ENCODE measurements at places on chromosomes 12 and 14. TPM values are rescaled to one million over a fixed set of nuclear protein-coding genes. Genes with fewer than 3 reads are reported as not detected.

Gene ACSS3
- 22.3 TPM for total RNA-seq

Gene INHBC
- total RNA-seq = not detected

Gene CLEC4A
- 0.28 TPM for total RNA-seq

Gene ACOT6
- total RNA-seq = not detected

Gene KLHL33
- 0.18 TPM for total RNA-seq

Gene RDH12
- total RNA-seq = not detected
